Umbilical cord (tissue), 2 donors: ENCODE measurements at places on chromosomes 1 and 21. TPM values are rescaled to one million over a fixed set of nuclear protein-coding genes. Genes with fewer than 3 reads are reported as not detected.

DNA sequence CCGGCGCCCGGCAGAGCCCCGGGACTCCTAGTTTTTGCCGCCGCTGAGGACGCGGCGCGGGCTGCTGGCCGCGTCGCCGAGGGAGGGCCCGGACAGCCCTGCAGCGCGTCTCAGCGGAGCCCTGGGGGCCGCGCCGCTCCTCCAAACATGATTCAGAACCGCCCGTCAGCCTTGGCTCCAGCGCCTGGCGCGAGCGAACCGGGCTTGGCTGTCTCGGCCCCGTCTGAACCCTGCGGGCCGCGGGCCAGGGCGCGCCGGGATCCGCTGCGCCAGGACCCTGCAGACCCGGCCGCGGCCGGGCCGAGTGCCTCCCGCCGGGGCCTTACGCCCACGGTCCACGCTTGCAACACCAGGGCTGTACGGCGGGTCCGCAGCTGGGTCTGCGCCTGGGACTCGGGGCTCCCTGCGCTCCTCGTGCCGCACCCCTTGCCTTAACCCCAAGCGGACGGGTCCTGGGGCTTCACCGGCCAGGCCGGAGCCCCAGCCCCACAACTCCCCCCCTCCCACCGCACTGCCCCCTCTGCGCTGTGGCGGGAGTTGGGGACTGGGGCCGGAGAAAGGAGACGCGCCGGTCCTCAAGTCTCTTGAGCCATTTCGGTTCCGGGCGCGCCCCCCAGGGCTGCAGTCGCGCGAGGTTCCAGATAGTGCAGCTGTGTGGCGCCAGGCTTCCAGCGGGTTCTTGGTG, 48.4 kb upstream of the CD34 start:
- DNase-seq, result peak; percentile 63

ASCL5 gene
- total RNA-seq, result not detected

- no peak for DNase-seq
Measured at GRCh38 chr1:56806804-56807203, 12.4 kb downstream of the FYB2 start.

DNA sequence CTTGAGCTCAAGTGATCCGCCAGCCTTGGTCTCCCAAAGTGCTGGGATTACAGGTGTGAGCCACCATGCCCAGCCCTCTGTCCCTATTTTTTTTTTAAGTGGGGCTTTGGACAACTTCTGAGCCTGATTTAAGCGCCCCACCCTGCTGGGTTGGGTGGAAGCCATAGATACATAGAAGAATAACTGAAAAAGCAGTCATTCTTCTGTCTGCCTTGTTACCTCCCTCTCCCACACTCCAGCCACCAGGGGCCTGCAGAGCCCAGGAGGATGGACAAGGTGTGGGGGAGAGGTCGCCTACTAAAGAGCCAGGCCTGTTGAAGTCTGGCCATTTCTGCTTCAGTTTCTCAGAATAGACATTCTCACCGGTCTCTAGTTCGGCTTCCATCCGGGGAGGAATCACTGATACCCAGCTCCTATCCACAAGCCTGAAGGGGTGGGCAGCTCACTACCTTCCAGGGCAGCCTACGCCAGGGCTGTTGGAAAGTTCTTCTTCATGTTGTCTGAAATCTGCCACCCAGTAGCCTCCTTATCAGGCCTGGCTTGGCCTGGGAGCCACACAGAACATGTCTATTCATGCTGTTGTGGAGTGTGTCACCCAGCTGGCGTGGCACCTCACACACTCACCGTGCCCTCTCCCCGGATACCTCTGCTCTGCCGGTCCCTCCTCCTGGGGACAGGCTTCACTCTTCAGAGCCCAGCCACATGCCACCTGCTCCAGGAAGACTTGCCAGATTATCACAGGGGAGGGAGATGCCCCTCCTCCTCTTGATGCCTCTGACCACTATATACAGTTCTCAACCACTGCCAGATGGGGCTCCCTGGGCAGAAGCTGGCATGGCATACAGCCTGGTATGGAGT, 27.7 kb downstream of the KNCN start:
- DNase-seq, result no peak

GRCh38 chr1:28577738-28578536, 14.1 kb upstream of the RAB42 start:
- DNase-seq, result no peak

DNA sequence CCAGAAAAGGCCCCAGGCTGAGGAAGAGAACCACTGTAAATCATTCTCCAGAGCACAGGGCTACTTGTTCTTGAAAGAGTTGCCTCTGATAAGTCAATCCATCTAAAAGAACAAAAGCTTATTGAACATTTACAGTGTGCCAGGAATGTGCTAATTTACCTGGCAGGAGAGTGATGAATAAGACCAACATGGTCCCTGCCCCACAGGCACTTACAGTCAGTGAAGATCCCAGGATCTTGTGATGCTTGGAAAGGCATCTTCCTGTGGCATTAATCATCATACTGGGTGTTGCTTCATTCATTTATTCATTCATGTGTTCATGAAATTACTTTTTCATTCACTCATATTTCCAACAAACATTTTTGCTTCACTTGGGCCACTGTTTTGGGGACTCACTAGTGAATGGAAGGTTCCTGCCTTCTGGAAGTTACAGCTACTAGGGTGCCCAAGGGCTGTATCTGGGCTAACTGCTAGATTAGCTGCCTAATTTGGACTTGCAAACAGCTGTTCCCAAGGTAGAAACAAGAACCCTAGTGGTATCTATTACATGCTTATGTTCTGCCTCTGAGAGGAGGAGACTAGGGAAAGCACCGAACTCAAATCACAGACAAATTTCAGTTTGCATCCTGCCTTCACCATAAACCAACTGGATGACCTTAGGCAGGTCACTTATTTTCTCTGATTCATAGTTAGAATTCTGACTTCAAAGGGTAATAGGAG, 133.5 kb downstream of the CLIC6 start:
- no peak for DNase-seq

- no peak for DNase-seq
Measured at GRCh38 chr1:213369465-213369864, 318.4 kb downstream of the RPS6KC1 start.

TNFAIP8L2 gene
- 2.2 TPM for total RNA-seq

TIMM17A gene
- 21.9 TPM for total RNA-seq

NR1I3 gene
- 0.48 TPM for total RNA-seq

- DNase-seq, result no peak
Measured at GRCh38 chr1:147824798-147825197, 64.4 kb upstream of the GJA5 start.

LCE1D gene
- total RNA-seq, result not detected

ATP6V1G3 gene
- total RNA-seq, result 3.4 TPM

LRRC53 gene
- total RNA-seq, result 10.4 TPM

DNA sequence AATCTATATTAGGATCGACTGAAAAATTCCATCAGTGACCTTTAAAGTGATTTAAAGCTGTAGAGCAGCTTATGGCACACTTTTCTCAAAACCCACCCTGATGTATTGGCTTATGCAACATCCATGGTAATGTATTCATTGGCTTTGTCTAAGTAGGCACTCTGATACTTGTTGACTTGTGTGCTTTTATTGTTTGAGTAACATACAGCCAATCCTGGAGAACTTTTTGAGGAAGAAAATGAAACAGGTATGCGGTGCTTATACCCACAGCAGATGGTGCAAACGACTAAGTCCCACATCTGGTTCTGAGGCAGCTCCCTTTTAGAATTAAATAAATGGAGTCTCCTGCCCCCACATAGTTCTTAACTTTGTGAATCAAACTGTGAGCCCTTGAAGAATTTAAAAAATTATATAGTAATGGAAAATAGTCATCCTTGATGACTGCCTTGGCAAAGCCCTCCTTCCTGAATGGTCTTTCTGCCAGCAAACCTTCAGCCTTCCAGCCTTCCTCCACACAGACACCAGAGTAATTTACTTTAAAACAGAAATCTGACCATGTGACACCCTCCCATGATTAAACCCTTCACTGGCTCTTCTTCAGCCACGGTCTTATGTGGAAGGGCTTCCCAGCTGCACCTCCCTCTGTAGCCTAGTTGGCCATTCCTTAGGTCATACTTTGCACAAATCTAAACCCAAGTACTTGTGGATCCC, 116.0 kb downstream of the BCAR3 start:
- DNase-seq, result no peak

GRCh38 chr21:38999161-38999560, 184.1 kb downstream of the PSMG1 start:
- DNase-seq, result no peak

EYA3 gene
- total RNA-seq, result 7.2 TPM

GRCh38 chr1:31712630-31713029, 8.8 kb upstream of the COL16A1 start:
- peak; percentile 93 for DNase-seq

DAP3 gene
- 149 TPM for total RNA-seq

DNA sequence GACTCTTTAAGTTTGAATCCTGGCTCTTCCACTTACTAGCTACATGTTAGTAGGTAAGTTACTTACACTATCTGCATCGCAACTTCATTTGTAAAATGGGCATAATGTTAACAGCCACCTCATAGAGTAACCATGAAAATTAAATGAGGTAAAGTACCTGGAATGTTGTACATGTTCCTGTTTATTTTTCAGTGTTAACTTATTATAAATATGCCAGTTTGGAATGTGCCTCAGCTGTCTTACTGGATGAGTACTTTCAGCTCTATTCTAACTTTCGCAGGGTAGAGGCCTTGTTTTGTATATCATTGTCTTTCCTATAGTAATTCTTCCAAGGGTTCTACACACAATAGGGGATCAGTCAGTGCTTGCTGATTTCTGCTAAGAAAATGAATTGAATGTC, 167.4 kb downstream of the DUSP10 start:
- DNase-seq, result no peak
